ENCODE measurements at places on chromosomes 7 and 10.

DNA sequence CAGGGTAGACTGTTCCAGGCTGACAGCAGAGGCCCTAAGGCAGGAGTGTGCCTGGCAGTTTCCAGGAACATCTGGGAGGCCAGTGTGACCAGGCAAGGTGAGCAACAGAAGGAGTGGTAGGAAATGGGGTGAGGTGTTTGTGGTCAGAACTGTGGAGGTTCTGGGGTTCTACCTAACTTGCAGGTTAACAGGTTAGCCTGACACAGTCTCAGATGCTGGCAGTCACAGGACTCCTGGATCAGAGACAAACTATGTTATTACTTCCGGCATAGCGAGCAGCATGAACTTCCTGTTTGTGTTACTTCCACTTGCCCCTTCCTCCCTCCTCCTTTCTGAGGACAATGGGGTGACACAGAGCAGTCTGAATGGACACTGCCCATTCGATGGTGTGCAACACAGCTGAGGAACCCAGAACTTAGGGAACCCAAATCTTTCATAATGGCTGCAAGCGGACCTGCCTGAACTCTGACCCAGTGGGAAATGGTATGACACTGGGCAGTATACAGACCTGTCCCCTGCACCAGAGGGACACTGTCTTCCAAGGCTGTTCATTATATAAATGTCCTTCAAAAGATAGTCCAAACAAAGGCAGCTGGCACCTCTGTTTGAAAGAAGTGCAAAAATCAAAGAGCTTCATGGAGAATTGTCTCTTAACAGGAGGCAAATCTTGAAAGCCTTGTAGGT lies 3.9 kb upstream of the SAR1A start:
- peak; percentile 72 for DNase-seq

DNA sequence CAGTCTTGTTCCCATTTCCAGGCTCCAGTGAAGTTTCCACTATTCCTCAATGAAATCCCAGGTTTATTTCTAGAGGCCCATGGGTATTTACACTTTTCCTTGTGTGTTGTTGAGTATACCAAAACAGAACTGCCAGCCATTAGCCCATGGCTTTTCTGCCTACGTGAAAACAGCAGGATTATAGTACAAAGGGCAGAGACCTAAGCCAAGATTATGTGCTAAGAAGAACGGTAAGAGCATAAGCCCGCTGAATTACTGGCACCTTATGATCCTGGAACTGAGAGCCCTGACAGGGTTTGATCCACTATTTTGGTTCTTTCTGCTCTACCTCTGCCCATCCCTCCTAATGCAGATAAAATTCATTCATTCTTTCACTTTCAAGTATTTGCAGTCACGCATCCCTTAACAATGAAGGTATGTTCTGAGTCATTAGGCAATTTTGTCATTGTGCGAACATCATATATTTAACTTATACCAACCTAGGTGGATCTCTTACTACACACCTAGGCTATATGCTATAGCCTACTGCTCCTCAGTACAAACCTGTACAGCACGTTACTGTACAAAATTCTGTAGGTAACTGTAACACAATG lies 16.0 kb downstream of the SEMA3C start:
- no peak for DNase-seq

DNA sequence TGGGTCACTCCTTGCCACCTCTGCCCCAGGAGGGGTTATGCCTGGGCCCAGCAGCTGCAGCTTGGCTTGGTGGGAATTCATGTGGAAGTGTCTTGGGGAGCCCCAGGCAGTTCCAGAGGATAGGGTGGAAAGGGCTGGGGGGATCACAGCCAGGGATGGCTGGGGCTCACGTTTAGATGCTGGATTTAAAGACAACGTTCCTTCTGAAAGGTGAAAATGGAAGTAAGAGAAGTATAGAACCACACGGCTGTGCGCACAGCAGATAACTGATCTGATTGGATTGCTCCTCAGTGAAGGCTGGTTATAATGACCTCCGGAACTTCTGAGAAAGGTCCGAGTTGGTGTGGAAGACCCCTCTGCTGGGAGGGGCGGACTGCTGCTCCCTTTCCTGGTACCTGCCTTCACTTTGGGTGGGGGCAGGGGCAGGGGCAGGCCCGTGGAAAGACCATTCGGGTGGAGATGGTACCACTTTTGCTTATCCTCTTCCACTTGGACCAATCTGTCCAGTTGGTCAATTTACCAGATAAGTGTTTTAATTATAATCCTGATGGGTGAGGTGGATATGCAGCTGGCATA lies 7.9 kb upstream of the MYL7 start:
- no peak for DNase-seq

DNA sequence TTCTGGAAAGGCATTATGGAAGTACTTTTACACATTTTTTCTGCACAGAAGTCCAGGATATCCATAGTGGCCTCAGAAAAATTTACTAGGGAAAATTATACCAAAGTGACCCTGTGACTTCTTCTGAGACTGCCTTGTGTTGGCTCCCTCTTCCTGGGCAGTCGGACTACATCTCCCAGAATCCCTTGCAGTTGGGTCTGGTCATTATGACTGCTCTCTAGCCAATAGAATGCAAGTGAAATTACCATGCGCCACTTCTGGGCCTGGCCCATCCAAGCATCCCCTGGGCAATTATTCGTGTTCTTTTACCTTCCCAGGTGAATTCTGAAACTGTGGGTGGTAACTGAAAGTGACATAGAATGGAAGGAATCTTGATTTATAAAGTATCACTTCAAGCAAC lies 430.9 kb downstream of the ACTR3B start:
- peak; percentile 0 for DNase-seq

DNA sequence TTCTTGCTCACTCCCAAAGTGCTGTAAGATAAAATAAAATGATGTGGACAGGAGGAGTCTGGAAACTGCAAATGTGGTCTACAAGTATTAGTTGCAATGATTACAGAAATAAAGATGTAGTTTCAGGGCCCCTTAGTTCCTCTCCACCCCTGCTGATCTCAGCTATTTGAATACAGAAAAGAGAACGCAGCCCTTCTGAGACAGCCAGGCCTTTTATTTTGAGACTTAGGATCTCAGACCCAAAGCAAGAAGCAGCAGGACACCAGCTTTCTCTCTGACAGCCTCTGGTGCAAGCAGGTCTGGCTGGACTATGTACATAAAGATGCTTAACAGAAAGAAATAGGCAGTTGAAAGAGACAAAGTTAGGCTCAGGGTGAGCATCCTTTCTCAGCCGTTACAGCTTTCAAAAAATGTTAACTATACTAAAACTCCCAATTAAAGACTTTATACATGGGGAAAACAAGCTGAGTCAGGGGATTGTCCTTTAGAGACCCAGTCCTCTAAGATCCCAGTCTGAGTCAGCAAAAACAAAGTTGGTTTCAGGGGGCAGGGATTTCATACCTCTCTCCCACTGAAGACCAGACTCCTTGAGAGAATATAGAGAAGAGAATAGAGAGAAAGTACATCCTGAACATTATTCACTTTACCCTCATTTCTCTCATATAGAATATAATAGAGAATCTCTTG lies 220.4 kb downstream of the TMEM178B start:
- no peak for DNase-seq

- no peak for DNase-seq
These were observed 14.6 kb downstream of the TBC1D12 start for GRCh38 chr10:94416896-94417295.

GRCh38 chr7:127886248-127886647 lies 145.0 kb downstream of the LRRC4 start:
- DNase-seq: no peak

- peak; percentile 84 for DNase-seq
These were observed 512 bp downstream of the OSBPL3 start for GRCh38 chr7:24979470-24979862.

DNA sequence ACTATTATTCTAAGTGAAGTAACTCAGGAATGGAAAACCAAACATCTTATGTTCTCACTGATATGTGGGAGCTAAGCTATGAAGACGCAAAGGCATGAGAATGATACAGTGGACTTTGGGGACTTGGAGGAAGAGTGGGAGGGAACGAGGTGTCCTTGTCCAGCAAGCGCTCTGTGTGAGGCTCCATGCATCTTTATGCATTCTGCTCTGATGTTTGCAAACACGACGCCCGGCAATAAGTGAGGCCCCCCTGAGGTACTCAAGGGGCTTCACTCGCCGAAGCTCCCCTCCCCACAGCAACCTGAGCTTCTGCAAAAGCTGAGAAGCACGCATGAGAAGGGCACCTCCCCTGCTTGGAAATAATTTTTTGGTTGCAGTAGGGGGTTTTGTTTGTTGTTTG lies 103.3 kb downstream of the LHPP start:
- no peak for DNase-seq

DNA sequence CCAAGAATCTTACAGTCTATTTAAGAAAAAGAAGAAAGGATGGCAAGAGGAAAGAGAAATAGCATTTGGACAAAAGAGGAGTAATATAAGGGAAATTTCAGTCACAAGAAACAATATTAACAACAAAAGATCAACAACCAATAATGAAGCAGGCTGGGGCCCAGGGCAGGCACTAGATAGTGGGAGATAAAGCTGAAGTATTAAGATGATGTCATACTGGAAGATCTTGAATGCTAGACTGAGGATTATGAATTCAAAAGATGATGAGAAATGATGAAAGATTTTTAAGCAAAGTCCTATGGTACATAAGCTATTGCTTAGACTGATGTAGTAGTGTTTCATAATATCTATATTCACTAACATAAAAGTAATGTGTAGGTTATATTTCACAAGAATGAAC lies 51.8 kb upstream of the SPOCK2 start:
- DNase-seq: no peak

GRCh38 chr7:32206987-32207386 lies 136.8 kb upstream of the PDE1C start:
- no peak for DNase-seq

DNA sequence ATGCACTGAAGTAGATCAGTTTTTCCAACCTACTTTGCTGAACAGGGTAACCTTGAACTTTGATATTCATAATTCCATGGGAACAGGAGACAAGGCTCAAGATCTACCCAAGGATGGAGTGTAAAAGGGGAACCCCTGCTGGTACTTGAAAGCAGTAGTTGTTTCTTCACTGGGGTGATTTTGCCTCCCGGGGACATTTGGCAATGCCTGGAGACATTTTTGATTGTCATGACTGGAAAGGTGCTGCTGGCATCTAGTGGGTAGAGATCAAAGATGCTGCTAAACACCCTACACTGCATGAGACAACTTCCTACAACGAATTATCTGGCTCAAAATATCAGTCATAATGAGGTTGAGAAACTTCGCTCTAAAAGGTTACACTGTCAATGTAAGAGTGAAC lies 214.8 kb upstream of the CTBP2 start:
- DNase-seq: no peak

- DNase-seq: no peak
These were observed 183.4 kb upstream of the TCF7L2 start for GRCh38 chr10:112766636-112767035.

DNA sequence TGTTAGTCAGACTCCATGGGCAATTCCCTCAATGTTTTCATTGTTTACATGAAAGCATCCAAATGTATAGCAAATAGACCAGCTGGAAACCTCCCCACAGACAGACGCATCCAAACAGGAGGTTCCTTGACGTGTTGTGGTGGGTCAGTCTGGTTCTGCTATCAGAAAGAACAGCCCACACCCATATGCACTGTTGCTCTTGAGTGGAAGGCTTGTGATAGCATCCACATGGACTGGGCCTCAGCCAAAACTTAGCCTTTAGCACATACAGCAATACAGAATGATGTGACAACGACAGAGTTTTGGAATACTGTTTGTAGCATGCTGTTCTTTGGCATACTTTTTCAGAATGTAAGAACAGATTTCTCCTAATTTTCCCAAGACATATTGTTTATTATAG lies 299.2 kb upstream of the ETV1 start:
- DNase-seq: no peak

- no peak for DNase-seq
These were observed 399.1 kb downstream of the GPAM start for GRCh38 chr10:111784436-111784835.

DNA sequence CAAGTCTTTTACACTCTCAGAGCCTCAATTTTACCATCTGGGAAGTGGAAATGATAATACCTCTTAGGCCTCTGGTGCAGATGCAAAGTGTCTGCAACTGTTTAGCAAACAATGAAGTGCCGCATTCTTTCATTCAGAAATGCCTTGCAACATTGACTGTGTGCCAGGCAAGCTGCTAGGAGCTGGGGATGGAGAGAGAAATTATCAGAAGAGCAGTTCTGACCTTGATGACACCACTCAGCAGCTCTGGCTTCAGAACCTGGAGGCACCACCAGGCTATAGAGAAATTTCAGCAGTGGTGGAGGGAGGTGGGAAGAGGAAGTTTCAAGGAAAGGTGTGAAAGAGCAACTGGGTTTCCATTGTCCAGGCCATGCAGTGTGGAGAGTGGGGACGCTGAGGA lies 78.1 kb upstream of the HABP2 start:
- DNase-seq: no peak

- DNase-seq: no peak
These were observed 775.5 kb downstream of the LRMDA start for GRCh38 chr10:76206797-76207352.

DNA sequence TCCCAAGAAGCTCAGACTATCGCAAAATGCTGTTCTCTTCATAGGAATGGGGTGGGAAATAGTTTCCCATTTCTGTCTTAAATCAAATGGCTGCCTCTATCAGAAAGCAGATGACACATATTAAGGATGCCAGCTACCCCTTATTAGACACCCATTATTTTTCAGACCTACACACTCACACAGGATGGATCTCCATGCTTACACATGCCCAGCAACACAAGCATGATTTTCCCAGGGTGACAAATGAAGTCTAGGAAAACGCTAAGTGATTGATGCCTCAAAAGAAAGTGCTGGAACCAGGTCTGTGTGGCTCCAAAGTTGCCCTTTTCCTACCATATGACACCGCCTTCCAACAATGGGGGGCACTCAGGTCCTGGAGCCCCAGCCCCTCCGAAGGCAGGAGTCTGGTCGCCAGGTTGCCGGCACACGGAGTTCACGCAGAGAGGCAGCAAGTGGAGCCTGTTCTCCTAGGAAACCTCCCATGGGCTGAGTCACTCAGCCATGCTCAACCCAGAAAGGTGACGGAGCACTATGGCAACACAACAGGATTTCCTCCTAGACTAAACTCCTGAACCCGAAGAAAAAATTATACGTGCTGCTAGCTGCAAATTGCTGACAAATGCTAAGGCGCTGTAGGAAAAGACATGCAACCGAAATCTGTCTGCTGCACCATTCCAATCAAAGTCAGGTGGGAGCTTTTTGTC lies 19.8 kb downstream of the VOPP1 start:
- no peak for DNase-seq

DNA sequence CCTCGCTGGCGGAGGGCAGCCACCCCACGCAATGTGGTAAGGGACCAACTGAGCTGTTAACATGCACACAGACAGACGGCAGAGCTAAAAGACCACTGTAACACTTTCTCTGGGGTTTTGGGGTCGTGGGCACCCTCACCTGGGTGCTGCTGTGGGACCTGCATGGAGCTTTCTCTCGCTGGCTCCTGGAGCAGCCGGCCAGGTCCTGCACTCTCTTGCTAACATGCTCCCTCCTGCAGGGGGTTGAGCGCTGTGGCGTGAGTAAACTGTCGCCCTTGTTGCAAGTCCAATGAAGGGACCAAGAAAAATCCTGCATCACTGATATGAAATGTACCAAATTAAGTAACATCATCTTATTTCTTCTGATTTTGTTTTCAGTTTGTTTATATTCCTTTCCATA lies 92.0 kb downstream of the ADK start:
- no peak for DNase-seq

DNA sequence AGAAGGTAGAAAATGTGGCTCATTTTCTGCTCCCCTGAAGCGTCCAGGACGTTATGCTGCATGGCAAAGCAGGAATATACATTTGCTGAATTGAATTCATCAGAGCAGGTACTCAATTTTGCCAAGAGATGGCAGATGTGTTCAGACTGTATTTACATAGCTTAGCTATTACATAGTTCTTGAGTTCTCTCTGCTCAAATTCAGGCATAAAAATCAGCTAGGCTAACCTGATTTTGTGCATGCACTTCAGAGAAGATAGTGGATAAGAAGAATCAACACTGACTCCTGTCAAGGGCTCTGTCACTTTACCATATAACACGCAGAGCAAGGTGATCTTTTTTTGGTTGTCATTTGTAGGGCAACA lies 209.2 kb upstream of the FAM3C start:
- no peak for DNase-seq
